ENCODE measurements at places on chromosomes 12 and 14.

DNA sequence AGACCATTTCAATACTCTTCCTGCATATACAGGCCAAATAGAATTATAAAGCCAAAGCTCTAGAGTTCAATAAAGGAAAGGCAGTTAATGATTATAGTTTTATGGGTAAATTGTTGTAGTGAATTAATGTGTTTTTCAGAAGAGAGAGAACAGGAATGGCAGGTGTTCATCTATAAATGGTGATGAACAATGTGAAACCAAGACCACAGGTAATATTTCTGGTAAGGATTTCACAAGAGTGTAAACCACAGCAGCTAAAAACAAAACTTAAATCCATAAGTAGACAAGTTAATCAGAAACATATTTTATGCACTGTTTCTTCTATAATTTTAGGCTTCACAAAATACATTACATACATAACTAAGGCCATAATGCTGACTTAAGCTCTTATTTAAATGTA, 204.4 kb downstream of the SYT1 start:
- H3K27ac ChIP-seq = no peak overlapping the region
- H3K36me3 ChIP-seq = no peaks in the 10 kb centered on the region
- no peak for DNase-seq
- H3K27me3 ChIP-seq = no peaks in the 10 kb centered on the region
- no peak overlapping the region for H3K4me3 ChIP-seq
- H3K4me1 ChIP-seq = no peaks in the 10 kb centered on the region

DNA sequence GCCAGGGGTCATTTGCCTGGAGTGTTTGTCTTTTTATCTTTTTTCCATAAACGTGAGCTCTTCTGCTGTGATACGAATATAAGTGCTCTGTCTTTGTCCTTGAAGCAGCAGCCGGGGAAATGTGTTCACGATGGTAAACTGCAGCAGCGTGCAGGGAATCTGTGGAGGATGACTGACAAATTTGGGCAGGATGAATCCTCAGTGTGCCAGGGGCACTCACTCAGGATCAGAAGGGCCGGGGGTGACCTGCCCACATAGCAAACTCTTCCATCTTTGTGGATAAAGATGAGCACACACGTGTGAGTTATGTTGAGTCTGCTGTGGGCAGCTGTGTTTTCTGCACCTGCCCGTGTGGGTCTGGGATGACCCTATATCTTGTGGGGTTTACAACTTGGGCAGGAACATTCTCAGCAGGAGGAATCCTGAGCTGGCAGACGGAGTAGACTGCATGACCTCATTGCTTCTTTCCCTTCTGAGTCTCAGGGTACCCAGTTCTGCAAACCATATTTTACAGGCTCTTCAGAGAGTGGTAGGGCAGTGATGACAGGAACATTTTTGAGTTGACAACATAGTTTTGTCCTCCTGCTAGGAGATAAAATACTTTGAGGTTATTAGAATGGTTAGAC, 711 bp downstream of the ANO4 start:
- DNase-seq = no peak
- no peaks in the 10 kb centered on the region for H3K4me1 ChIP-seq
- no peak overlapping the region for H3K27ac ChIP-seq
- H3K36me3 ChIP-seq = no peaks in the 10 kb centered on the region

GRCh38 chr12:76029982-76030340, 1.6 kb downstream of the PHLDA1 start:
- peak overlapping the region; percentile 98 for H3K4me3 ChIP-seq
- H3K36me3 ChIP-seq = peaks cover 44% of the 10 kb centered on the region
- H3K4me1 ChIP-seq = peaks cover 50% of the 10 kb centered on the region

DNA sequence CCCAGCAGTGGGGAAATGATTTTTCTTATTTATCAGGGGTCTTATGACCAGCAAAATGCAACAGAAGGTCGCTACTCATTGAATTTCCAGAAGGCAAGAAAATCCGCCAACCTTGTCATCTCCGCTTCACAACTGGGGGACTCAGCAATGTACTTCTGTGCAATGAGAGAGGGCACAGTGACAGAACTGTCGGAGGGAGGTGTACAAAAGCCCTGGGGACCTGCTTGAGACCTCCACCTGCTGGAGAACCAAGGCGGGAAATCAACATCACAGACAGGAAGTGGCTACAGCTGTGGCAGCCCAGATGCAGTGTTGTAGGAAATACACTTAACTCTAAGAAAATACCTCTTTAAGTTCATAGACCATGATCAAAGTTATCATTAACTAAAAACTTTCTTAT, 250.9 kb upstream of the OR4E1 start:
- peak overlapping the region; percentile 90 for H3K27ac ChIP-seq
- H3K36me3 ChIP-seq = peaks cover 8% of the 10 kb centered on the region
- peak overlapping the region; percentile 54 for H3K4me3 ChIP-seq
- DNase-seq = peak; percentile 46
- peaks cover 38% of the 10 kb centered on the region for H3K4me1 ChIP-seq

- peaks cover 55% of the 10 kb centered on the region for H3K4me1 ChIP-seq
- peaks cover 11% of the 10 kb centered on the region for H3K36me3 ChIP-seq
- peak overlapping the region; percentile 93 for H3K27ac ChIP-seq
- H3K4me3 ChIP-seq = peak overlapping the region; percentile 68
- DNase-seq = peak; percentile 79
These were observed 17.8 kb upstream of the RPS6KA5 start for GRCh38 chr14:91078095-91078737.

DNA sequence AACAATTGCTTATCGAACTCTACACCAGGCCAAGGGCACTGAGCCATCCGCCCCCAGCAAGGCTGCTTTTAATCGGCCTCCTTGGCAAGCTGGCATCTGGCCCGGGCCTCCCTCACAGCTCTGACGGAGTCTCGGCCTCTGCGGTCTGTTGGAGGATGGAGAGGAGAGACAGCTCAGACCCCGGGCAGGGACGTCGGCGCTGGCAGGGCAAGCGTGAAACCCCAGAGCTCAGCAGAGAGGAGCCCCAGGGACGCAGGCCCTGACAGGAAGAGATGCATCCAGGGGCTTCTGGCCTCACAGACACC, 17.5 kb downstream of the CAMKK2 start:
- no peaks in the 10 kb centered on the region for H3K27me3 ChIP-seq
- no peak overlapping the region for H3K4me3 ChIP-seq
- DNase-seq = no peak
- no peaks in the 10 kb centered on the region for H3K4me1 ChIP-seq

DNA sequence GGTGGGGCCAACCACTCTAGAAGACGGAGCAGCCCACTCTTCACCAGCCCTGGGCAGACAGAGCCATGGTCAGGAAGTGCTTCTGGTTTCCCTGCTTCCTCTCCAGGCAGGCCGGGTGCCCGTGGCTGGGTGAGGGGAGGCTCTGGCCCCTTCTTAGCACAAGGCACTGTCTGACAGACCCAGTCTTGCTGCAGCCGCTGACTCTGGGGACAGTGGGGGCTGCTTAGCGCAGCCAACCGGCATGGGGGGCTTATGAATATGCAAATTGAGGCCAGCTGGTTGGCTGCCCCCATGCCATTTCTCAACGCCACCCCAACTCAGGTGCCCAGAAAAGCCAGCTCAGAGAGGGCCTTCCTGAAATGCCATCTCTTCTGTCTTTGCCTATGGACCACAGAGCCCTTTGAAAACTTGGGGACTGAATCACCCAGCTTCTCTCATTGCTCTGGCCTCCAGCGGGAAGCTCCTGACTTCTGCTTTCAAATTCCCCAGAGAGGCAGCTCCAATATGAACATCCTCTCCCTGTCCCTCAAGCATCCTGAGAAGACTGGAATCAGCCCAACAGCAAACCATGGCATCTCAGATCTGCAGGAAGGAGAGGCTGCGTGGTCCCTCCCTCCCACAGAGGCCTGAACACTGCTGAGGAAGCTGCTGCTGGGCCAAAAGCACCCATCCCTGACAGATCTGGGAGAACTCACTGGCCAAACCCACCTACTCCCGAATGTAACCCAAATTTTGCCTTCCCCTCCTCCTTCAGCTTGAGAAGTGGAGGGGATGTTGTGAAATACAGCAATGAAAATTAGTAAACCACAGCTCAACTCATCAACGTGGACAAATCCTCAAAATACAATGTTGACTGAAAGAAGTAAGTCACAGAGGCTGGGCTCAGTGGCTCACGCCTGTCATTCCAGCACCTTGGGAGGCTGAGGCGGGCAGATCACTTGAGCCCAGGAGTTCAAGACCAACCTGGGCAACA, at the start of gene PROX2:
Gene PROX2, minus strand, starts transcription at position 205 of the 973 bp plus-strand sequence. CDS start 12,311 bp downstream, outside the sequence.
- no peaks in the 10 kb centered on the region for H3K27me3 ChIP-seq
- H3K36me3 ChIP-seq = no peaks in the 10 kb centered on the region
- DNase-seq = no peak
- H3K4me1 ChIP-seq = peaks cover 24% of the 10 kb centered on the region
- H3K27ac ChIP-seq = peak within 1 kb of the TSS; percentile 27

DNA sequence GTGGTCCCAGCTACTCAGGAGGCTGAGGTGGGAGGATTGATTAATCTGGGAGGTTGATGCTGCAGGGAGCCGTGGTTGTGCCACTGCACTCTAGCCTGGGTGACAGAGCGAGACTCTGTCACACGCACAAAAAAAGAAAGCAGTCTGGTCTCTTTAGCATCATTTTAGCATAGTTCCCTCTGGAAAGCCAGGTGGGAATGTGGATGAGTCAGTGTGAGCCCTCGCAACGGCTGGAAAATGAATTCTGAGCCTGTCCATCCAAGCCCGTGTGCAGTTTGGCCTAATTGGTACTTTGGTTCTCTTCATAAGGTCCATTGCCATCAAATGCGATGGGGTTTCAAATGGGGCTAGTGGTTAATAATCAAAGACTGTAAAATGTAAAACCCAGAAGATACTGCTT, 2.4 kb downstream of the MYL2 start:
- no peaks in the 10 kb centered on the region for H3K4me1 ChIP-seq
- no peaks in the 10 kb centered on the region for H3K36me3 ChIP-seq
- H3K4me3 ChIP-seq = no peak overlapping the region
- H3K27ac ChIP-seq = no peak overlapping the region
- peaks cover 3% of the 10 kb centered on the region for H3K27me3 ChIP-seq
- no peak for DNase-seq

GRCh38 chr12:41983856-41984255, 160.8 kb downstream of the GXYLT1 start:
- no peaks in the 10 kb centered on the region for H3K4me1 ChIP-seq
- no peak overlapping the region for H3K4me3 ChIP-seq
- peaks cover 4% of the 10 kb centered on the region for H3K27me3 ChIP-seq
- H3K27ac ChIP-seq = no peak overlapping the region

DNA sequence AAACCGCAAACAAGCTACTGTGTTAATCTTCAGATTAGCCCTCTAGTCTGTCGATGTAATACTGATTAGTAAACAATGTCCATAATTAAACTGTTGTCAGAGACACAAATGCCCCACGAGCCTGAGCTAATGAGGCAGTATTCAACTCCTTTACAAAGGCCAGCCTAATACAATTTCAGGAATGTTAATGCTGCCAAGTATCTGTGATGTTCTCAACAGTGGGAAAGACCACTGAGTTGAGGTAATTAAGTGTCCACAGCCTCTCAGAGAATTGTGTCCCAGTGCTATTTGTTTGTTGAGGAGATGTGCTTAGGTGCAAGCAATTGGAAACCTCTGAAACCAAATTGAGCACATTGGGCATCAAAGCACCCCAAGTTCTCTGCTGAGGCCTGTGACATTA, 139.4 kb upstream of the CDKN3 start:
- H3K4me1 ChIP-seq = peaks cover 5% of the 10 kb centered on the region
- H3K4me3 ChIP-seq = no peak overlapping the region
- H3K27ac ChIP-seq = no peak overlapping the region
- DNase-seq = no peak

- H3K4me1 ChIP-seq = no peaks in the 10 kb centered on the region
- H3K27me3 ChIP-seq = peaks cover 2% of the 10 kb centered on the region
- no peaks in the 10 kb centered on the region for H3K36me3 ChIP-seq
- no peak overlapping the region for H3K27ac ChIP-seq
- H3K4me3 ChIP-seq = no peak overlapping the region
These were observed 6.6 kb downstream of the LRRC9 start for GRCh38 chr14:59926534-59926933.

- H3K4me3 ChIP-seq = no peak overlapping the region
- H3K27me3 ChIP-seq = peaks cover 10% of the 10 kb centered on the region
- H3K27ac ChIP-seq = no peak overlapping the region
- H3K4me1 ChIP-seq = peaks cover 20% of the 10 kb centered on the region
These were observed 714.1 kb upstream of the TMEM132C start for GRCh38 chr12:127552838-127553237.

DNA sequence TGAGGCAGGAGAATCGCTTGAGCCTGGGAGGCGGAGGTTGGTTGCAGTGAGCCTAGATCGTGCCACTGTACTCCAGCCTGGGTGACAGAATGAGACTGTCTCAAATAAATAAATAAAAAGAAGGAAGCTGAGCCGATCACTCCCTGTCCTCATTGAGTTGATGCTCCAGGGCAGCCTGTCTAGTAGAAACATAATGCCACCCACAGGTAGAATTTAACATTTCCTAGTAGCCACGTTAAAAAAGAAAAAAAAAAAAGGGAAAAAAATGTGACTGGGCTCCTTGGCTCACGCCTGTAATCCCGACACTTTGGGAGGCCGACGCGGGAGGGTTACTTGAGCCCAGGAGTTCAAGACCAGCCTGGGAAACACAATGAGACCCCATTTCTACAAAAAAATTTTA, 135.7 kb downstream of the SCARB1 start:
- no peak for DNase-seq
- H3K27me3 ChIP-seq = peaks cover 12% of the 10 kb centered on the region
- no peak overlapping the region for H3K4me3 ChIP-seq
- no peaks in the 10 kb centered on the region for H3K4me1 ChIP-seq
- no peaks in the 10 kb centered on the region for H3K36me3 ChIP-seq
- H3K27ac ChIP-seq = no peak overlapping the region

- DNase-seq = peak; percentile 62
- peaks cover 7% of the 10 kb centered on the region for H3K27me3 ChIP-seq
- H3K4me3 ChIP-seq = peak overlapping the region; percentile 3
- no peaks in the 10 kb centered on the region for H3K36me3 ChIP-seq
These were observed 29.7 kb upstream of the NR2C1 start for GRCh38 chr12:95102916-95103671.

DNA sequence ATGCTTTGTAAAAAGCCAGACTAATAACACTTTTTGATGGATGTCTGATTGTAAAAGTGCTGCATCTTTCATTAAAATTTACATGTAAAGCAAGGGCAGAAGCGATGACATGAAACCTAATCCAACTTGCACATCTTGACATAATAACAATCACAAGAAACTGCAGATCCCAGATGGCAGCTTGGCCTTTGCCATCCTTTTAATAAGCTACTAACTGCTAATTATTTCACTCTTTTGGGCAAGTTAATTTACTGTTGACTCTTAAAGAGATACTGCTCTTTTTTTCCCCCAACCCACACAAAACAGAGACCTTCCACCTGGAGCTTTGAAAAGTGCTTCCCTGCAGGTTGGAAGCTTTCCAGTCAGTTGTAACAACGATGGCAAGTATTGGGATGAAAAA, 137.5 kb downstream of the NRXN3 start:
- peaks cover 3% of the 10 kb centered on the region for H3K27me3 ChIP-seq
- DNase-seq = no peak
- no peak overlapping the region for H3K27ac ChIP-seq
- no peaks in the 10 kb centered on the region for H3K4me1 ChIP-seq
- no peaks in the 10 kb centered on the region for H3K36me3 ChIP-seq

GRCh38 chr12:125157177-125157576, 91.9 kb downstream of the AACS start:
- no peaks in the 10 kb centered on the region for H3K4me1 ChIP-seq
- DNase-seq = no peak
- no peaks in the 10 kb centered on the region for H3K36me3 ChIP-seq
- H3K27ac ChIP-seq = no peak overlapping the region
- no peak overlapping the region for H3K4me3 ChIP-seq

- peak overlapping the region; percentile 91 for H3K4me3 ChIP-seq
- DNase-seq = no peak
- H3K27ac ChIP-seq = peak overlapping the region; percentile 96
- H3K4me1 ChIP-seq = peaks cover 79% of the 10 kb centered on the region
- no peaks in the 10 kb centered on the region for H3K27me3 ChIP-seq
These were observed 39.1 kb upstream of the GZMB start for GRCh38 chr14:24673059-24673458.

GRCh38 chr12:115521771-115522409, 755.6 kb downstream of the MED13L start:
- H3K4me1 ChIP-seq = no peaks in the 10 kb centered on the region
- no peak overlapping the region for H3K4me3 ChIP-seq
- no peak overlapping the region for H3K27ac ChIP-seq
- DNase-seq = no peak
- H3K36me3 ChIP-seq = no peaks in the 10 kb centered on the region
- no peaks in the 10 kb centered on the region for H3K27me3 ChIP-seq
